HEK293T (cell line): ENCODE measurements at places on chromosomes 7 and 10.

- DNase-seq, result no peak
These were observed 68.1 kb downstream of the TNS3 start for GRCh38 chr7:47513741-47514241.

DNA sequence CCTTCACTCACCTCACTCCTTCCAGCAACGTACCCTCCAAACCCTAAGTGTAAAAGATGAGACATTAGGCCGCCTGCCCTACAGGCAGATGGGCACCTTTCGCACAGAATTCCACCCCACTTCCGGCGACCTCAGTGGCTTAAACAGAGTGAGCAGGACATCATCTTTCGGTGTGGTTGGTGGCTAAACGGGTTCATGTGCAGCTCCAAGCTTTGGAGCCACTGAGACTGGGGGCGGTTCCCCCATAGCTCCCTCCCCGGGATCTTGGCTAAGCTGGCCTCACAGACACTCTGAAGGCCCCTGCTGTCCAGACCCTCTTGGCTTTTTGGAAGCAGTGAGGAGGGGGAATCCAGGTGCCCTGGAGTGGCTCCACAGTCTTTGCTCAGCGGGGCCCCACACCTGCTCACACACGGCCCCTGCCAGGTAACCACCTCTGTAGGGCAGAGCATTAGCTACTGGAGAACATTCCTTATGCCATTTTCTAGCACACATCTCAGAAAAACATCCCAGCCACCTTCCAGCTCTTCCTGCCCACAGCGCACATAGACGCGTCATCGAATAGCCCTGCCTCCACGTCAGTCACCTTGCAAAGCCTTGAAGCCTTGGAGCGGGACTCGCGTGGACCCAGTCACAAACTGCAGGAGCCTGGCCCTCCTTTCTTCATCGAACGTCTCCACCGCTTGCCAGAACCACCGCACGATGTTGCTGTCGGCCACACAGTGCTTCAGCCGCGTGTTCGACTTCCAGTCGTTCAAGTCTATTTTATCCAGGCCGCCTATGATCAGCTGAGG is 108.8 kb downstream of the SMURF1 start:
- DNase-seq, result no peak

GRCh38 chr10:76234499-76235226 is 803.2 kb downstream of the LRMDA start:
- DNase-seq, result no peak

DNA sequence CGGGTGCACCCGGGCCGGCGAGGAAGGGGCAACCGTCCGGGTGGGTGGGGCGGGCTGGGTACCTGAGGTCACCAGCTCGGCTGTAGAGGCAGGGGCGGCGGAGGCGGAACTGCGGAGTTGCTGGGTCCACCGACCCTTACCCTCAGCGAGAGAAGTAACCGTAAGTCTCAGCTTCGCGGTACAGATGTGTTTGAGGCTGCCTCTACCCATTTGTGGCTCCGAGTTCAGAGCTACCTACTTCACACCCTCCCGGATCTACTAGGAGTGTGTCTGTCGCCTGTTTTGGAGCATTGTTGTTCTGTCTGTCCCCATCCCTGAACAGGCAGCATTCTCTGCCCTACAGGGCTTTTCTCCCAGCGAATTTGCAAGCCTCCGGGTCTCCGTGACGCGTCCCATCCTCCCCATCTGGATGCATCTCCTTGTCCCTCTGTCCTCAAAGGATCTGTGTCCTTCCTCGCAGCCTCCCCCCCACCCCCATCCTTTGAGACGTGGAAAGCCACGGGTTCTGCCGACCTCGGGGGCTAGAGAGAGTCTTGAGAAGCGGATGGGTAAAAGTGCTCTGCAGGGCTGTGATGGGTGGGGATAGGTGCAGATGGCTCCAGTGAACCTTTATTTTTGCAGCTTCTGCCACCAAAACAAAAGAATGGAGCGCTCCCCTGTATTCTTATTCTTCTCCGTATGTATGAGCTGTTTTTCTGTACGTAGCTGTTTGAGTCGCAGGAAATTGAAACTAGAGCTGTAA is 757 bp downstream of the ANKIB1 start:
- peak; percentile 37 for DNase-seq

DNA sequence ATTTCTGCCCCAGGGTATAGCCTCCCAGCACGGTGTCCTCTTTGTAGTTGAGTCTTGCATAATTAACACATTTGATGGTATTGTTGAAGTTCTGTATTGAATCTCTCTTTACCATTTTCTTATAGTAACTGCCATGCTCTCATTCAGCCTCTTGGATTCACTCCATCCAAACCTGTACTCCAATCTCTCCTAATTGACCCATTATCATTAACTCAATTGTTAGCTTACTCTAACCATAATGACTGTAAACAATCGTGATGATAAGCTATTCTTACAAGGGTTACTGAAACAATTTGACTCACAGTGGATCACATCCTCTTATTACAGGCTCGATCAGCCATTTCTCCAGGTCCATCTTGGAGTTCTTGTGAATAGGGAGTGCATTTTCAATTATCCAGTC is 191.9 kb upstream of the AGK start:
- no peak for DNase-seq

DNA sequence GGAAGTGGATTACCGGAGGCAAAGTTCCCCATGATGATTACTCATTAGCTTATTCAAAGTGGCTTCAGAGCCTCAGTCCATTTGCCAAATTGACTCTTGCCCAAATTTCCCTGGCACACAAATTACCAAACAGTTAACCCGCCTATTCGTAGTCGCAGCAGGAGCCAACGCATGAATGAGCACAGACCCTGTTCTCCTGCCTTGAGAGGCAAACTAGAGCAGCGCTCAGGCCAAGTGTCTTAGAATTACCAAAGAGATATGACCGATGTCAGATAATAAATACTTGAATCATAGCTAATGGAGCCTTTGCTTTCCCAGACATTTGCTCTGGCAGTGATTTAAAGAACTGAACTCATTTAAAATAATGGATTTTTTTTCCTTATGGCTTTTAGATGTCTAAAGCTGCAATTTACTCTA is 64.9 kb downstream of the CTTNBP2 start:
- DNase-seq, result no peak

DNA sequence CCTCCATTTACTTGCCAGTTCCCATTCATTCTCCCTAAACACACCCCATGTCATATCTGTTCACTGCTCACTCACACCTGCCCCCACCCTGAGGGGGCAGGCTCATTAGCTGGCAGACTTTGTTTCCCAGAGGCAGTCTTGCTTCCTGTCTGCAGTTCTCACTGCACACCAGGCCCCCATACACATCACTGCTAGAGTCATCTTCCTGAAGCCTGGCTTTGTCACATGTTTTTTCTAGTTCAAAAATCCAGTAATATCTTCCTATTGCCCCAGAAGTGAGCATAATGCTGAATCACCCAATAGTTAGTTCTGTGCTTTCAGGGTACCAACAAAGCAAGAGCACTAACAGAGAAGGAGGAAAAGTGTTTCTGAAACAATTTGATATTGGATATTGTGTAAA is 1.9 kb downstream of the LRRC72 start:
- no peak for DNase-seq

- no peak for DNase-seq
These were observed 928 bp downstream of the COMTD1 start for GRCh38 chr10:75234683-75235374.

GRCh38 chr10:14172336-14172950 is 158.3 kb downstream of the FRMD4A start:
- DNase-seq, result no peak

DNA sequence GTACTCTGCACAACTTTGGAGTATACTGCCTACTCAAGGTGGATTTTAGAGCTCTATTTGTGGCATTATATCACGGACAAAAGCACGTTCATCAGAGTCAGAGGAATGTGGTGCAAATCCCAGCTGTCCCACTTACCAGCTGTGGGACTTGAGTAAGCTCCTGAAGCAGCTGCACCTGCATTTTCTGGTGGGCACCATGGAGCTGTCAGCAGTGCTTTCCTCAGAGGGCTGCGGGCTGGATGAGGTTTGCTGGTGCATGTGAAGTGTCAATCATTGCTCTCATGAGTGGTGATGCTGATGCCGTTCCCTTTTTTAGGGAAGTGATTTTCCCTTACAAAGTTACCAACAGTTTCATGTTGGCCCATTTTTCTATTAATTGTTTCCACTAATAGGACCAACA is 53.4 kb downstream of the EGFR start:
- DNase-seq, result no peak

- no peak for DNase-seq
These were observed 1245.7 kb upstream of the SORCS1 start for GRCh38 chr10:108410236-108410635.

GRCh38 chr7:55571511-55572377 is 558 bp downstream of the VOPP1 start:
- DNase-seq, result peak; percentile 46

GRCh38 chr7:158837790-158838637 is 8.7 kb upstream of the ESYT2 start:
- no peak for DNase-seq

DNA sequence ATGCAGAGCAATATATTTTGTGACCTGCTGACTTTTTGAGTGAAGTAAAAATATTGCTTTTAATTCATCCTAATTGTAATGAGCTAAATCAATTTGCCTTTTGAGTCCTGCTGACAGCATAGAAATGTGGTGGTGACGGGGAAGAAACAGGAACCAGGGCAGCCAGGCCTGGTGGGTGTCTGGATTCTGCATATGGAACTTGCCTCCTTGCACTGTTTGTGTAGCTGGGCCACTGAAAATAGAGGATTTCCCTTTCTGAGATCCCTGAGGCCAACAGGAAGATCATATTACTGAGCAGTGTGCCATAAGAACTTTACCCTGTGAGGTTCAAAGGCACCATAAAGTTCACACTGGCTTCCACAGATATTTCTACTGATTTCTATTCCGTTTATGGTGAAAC is 488.4 kb upstream of the AKR1E2 start:
- no peak for DNase-seq

DNA sequence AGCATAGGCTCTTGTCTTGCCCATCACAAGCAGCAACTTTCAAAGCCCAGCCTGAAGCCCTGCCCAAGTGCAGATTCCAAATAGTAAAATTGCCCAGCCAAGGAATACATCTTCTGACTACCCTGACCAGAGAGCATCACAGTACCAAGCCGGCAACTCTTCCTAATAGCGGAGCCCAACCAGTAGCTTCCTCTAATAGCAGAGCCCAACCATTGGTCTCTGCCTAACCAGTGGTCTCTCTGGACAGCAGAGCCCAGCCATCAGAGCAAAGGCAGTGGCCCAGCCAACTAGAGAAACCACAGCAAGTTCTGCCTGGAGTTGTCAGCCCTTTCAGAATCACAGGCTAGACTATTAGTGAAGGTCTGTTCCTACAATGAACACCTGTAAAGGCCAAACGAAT is 285.6 kb downstream of the HGF start:
- peak; percentile 73 for DNase-seq

DNA sequence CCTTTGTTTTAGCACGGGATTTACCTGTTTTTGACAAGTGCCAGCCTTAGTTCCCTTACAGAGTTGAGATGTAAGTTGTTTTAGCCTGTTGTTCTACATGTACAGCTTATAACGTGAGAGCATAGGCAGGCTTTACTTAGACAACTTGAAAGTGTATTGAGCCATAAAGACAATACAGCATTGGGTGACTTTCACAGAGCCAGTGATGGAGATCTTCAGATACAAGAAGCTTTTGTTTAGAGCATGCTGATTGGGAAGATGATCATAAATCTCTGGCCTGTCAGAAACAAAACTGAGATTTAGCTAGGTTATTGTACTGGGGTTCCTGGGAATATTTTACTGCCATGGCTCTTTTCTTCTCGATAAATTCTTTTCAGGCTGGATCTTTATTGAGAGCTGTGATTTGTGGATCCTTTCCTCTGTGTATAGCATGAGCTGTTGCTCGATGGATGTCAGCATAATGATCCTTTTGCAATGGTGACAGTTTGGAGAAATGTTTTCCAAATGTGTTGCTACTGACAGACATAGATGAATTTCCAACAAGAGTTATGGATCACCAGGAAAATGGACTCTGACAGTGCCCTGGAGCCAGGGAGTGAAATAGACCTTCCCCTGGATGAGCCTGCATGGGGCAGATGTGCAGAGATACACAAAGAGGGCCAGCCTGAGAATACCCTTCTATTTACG is 30.2 kb downstream of the LHFPL3 start:
- DNase-seq, result no peak

GRCh38 chr7:128221929-128222403 is 19.1 kb upstream of the LEP start:
- no peak for DNase-seq

DNA sequence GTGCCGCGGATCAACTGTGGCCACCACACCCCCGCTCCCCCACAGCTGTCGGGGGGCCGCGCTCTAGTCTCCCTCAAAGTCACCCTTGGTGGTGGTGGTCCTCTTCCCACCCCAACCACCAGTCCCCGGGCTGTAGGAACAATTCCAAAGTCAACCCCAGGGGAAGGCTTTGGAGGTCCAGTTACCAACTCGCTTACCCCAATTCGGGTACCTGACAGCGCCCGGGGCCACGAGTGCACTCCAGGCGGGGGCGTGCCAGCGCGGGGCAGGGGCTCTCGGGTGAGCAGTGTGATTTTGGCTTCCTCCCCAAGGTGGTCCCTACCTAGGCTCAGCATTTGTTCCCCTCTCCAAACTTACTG is 584 bp upstream of the ZMIZ1 start:
- no peak for DNase-seq

GRCh38 chr10:42477170-42477569 is 161.2 kb downstream of the ZNF33B start:
- no peak for DNase-seq

GRCh38 chr10:100185364-100186252 is at the start of gene ERLIN1:
ERLIN1 (minus strand) TSS chr10:100186029; CDS start chr10:100185626, 403 bp downstream.
- peak; percentile 98 for DNase-seq

GRCh38 chr7:11436773-11437524 is 395.0 kb downstream of the THSD7A start:
- no peak for DNase-seq

DNA sequence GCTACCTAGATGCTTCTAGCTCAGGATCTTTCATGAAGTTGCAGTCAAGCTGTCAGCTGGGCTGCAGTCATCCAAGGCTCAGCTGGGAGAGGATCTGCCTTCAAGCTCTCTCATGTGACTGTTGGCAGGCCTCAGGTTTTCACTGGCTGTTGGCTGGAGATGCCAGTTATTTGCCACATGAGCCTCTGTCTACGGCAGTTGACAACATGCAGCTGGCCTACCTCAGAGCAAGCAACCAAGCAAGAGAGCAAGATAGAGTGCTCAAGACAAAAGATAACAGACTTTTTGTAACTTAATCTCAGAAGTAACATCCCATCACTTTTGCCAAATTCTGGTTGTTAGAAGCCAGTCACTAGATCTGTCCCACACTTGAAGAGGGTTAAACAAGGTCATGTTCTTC is 125.8 kb downstream of the TPST1 start:
- DNase-seq, result no peak

DNA sequence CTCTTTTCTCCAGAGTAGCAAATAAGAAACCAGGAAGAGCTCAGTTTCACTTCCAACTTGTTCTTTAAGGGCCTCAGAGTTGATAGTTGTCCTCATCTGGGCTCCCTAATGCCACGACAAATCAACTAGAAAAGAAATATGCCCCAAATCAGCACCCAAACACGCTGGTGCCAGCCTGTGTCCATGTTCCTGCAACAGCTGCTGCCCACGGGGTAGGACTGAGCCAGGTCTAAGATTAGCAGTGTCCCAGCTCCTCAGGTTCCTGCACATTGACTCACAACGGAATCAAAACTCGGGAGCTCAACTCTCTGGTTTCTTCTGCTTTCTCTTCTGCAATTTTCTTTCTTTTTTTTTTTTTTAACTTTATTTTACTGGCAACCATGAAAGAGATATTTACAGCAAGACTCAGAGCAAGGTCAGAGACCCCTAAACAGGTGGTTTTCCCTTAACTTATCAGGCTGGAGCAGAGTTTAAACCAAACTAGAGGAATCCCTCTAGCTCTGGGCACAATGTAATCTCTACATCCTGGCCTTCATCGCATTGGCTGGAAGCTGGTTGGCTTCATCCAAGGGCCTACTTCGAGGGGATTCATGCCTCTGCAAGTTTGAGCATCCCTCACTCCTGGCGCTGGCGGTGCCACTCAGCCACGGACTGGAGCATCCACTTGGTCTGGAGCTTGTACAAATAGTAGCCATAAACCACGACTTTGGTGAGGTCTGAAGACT is 126.1 kb downstream of the PFKFB3 start:
- DNase-seq, result no peak
